Placental pericyte (primary cell): ENCODE measurements at places on chromosomes 13 and 19. TPM values are rescaled to one million over a fixed set of nuclear protein-coding genes. Genes with fewer than 3 reads are reported as not detected.

MUC16 gene
- total RNA-seq = under 0.01 TPM in 1 of 2 replicates, not detected in the other

ZNF546 gene
- total RNA-seq = 4.2 and 4.3 TPM in 2 replicates

TMPRSS9 gene
- total RNA-seq = not detected in 2 replicates

PGLYRP1 gene
- not detected in 2 replicates for total RNA-seq

NEK5 gene
- total RNA-seq = under 0.01 TPM in 1 of 2 replicates, not detected in the other

PRODH2 gene
- not detected in 2 replicates for total RNA-seq

MIA gene
- total RNA-seq = not detected in 2 replicates

TINCR gene
- 0.22 and 0.57 TPM in 2 replicates for total RNA-seq

KLF16 gene
- 9.4 and 14.7 TPM in 2 replicates for total RNA-seq

C5AR1 gene
- 0.22 and 0.29 TPM in 2 replicates for total RNA-seq

N4BP2L1 gene
- 0.43 and 1.5 TPM in 2 replicates for total RNA-seq

NAPSA gene
- not detected in 2 replicates for total RNA-seq

IGFL2 gene
- total RNA-seq = 0.29 TPM in 1 of 2 replicates, not detected in the other

JAK3 gene
- 3.9 and 4.8 TPM in 2 replicates for total RNA-seq

TMEM38A gene
- 0.57 and 2.2 TPM in 2 replicates for total RNA-seq

CEACAM6 gene
- total RNA-seq = not detected in 2 replicates

KIR2DL4 gene
- total RNA-seq = not detected in 2 replicates

LIG1 gene
- 8.3 and 47.2 TPM in 2 replicates for total RNA-seq

SIGLEC12 gene
- total RNA-seq = not detected in 2 replicates

CXCL17 gene
- not detected in 2 replicates for total RNA-seq

DMPK gene
- total RNA-seq = 26.9 and 29.5 TPM in 2 replicates

FAM83E gene
- total RNA-seq = 0.57 TPM in 1 of 2 replicates, not detected in the other

RYR1 gene
- total RNA-seq = under 0.01 TPM in 2 replicates

APOE gene
- 5.9 and 18.4 TPM in 2 replicates for total RNA-seq

STOML3 gene
- total RNA-seq = not detected in 2 replicates

ZNF846 gene
- 4.8 and 7.7 TPM in 2 replicates for total RNA-seq

ITGBL1 gene
- 69.4 and 71.8 TPM in 2 replicates for total RNA-seq

FGF22 gene
- total RNA-seq = not detected in 2 replicates

ZNF234 gene
- total RNA-seq = 4.6 and 10.2 TPM in 2 replicates

GPC5 gene
- total RNA-seq = 0.14 TPM in 1 of 2 replicates, not detected in the other

RAB20 gene
- total RNA-seq = 3.4 and 11.2 TPM in 2 replicates

CACNA1A gene
- total RNA-seq = 0.22 and 3.6 TPM in 2 replicates

HSH2D gene
- total RNA-seq = not detected in 2 replicates

BRCA2 gene
- total RNA-seq = 3.9 and 17.0 TPM in 2 replicates

TJP3 gene
- not detected in 2 replicates for total RNA-seq

OR7D4 gene
- total RNA-seq = not detected in 2 replicates

ERICH4 gene
- not detected in 2 replicates for total RNA-seq

ERICH6B gene
- total RNA-seq = not detected in 2 replicates

AKT2 gene
- total RNA-seq = 97.2 and 146 TPM in 2 replicates
